ENCODE measurements at places on chromosomes 2 and 18. TPM values are rescaled to one million over a fixed set of nuclear protein-coding genes. Genes with fewer than 3 reads are reported as not detected.

The PPP4R3B gene
- 29.2 TPM for total RNA-seq

The FAM124B gene
- total RNA-seq = 1.8 TPM

The HOXD4 gene
- not detected for total RNA-seq

The LCLAT1 gene
- 7.0 TPM for total RNA-seq

The GREB1 gene
- total RNA-seq = 0.18 TPM

The DPYSL5 gene
- total RNA-seq = not detected

The SULT1C2 gene
- total RNA-seq = not detected

The HAAO gene
- not detected for total RNA-seq
